Smooth muscle cell of trachea (primary cell): ENCODE measurements at places on chromosomes 3 and 15. TPM values are rescaled to one million over a fixed set of nuclear protein-coding genes. Genes with fewer than 3 reads are reported as not detected.

The C3orf85 gene
- total RNA-seq: not detected in 2 replicates

The ABHD2 gene
- 81.6 and 98.7 TPM in 2 replicates for total RNA-seq

The ZIC4 gene
- total RNA-seq: not detected in 2 replicates

The HHLA2 gene
- total RNA-seq: not detected in 2 replicates

The EFCAB12 gene
- total RNA-seq: under 0.01 and 0.15 TPM in 2 replicates
